Type B pancreatic cell (in vitro differentiated cells): ENCODE measurements at places on chromosomes 5 and 9.

- no peak for DNase-seq
Measured at GRCh38 chr5:171571663-171572062, 152.2 kb downstream of the FGF18 start.

- DNase-seq, result no peak
Measured at GRCh38 chr5:101160002-101160401, 256.9 kb upstream of the ST8SIA4 start.

- no peak for DNase-seq
Measured at GRCh38 chr5:115843444-115844130, 1.9 kb downstream of the AP3S1 start.

DNA sequence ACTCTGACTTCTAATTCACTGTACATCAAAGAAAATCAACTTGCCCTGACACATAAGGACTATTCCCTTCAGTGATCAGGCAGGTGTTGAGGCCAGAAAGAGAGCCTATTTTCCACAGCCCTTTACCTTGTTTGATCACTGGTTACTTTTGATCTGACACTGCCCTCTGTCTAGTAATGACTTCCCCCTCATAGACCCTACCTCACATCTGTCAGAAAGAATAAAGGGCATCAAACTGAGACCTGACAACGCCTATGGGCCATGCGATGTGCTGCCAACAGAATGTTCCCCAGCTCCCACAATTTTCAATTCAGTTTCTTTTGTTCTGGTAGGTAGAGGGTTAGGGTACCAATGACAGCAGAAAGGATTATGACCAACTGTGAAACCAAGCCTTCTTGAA, 47.7 kb downstream of the FBXL17 start:
- DNase-seq, result no peak

GRCh38 chr5:128665747-128666355, 127.8 kb upstream of the FBN2 start:
- no peak for DNase-seq

GRCh38 chr5:174409971-174410370, 314.4 kb upstream of the MSX2 start:
- no peak for DNase-seq

DNA sequence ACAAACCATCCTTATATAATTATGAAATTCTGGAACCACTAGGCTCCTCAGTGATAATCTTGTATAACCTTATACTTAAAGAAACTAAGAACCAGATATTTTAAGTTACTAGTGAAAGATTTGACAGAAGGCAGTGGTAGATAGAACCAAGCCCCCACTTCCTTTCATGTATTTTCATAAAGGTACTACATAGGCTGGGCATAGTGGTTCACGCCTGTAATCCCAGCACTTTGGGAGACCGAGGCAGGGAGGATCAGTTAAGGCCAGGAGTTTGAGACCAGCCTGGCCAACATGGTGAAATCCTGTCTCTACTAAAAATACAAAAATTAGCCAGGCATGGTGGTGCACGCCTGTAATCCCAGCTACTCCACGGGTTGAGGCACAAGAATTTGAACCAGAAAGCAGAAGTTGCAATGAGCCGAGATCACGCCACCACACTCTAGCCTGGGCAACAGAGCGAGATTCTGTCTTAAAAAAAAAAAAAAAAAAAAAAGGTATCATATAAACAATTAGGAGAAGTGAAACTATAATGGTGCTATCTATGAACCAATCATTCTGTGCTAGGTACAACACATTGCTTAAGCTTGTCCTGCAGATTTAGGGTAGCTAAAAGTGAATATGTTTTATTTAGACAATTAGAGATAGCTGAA, 27.9 kb upstream of the DTWD2 start:
- no peak for DNase-seq

DNA sequence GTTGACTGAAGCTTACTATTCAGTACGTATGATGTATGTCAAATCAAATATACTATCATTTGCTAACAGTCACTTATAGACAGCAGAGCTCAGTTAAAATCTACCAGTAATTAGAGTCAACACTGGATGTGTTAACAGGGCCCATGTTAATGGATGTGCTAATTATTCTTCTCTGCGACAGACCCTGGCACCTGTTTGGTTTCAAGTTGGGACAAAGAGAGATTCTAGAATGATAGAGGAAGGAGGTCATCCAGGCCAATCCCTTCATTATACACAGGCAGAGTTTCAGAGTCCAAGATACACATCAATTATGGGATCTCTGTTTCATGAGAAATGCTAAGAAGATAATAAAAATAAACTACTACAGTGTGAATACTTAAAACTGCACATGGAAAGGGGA, 615.0 kb downstream of the ZNF608 start:
- no peak for DNase-seq

- DNase-seq, result no peak
Measured at GRCh38 chr5:150364004-150364403, 6.5 kb downstream of the TCOF1 start.

GRCh38 chr5:42235837-42236236, 187.4 kb upstream of the GHR start:
- DNase-seq, result no peak

GRCh38 chr9:134186471-134187109, 22.2 kb upstream of the RNU6ATAC start:
- DNase-seq, result no peak

- DNase-seq, result no peak
Measured at GRCh38 chr9:93663877-93664548, 87.6 kb downstream of the PHF2 start.

DNA sequence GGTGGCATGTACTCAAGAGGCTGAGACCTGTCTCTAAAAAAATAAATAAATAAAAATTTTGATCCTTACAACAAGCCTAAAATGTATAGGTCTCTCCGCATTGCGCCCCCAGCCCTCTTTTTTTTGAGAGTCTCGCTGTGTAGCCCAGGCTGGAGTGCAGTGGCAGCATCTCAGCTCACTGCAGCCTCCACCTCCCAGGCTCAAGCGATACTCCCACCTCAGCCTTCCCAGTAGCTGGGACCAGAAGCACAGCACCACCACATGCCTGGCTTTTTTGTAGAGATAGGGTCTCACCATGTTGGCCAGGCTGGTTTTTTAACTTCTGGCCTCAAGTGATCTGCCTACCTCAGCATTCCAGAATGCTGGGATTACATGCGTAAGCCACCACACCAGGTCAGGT, 2.2 kb upstream of the GARIN3 start:
- DNase-seq, result no peak

DNA sequence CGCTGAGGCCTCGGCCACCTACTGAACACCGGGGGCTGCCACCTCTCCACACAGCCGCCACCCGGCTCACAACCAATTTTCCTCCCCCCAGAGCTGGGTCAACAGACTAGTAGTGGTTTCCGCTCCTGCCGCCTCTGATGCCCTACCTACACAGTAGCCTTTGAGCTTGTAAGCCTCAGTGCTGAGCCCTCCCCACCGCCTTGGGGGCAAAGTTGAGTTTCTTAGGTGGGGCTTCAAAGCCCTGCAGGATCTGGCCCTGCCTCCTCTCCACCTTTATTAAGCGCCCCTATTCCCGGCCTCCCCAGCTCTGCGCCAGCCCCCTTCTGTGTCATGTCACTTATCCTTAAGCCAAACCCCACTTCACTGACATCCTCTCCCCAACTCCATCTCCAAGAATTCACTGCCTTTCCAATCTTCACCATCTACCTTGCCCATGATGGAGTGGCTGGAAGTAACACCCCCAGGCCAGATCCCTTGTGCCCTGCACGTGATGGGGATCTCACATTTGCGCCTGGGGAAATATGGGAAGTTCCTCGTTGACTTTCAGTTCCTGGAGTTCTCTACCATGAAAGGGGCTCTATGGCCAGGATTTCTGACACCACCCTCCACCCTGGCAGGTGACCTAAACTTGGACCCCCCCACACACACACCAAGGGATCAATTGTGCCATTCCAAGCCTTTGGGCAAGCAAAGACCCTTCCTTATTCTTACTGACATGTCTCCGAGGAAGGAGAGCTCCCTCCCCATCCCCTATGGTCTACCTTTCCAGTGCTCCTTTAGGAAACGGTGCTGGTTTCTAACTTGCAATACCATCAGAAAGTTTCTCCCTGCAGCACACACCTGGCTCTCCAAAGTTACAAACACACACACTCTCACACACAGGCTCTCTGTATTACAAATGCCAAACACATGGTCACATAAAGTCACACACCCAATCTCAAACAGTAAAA, 2.7 kb upstream of the CNTFR start:
- no peak for DNase-seq

- DNase-seq, result no peak
Measured at GRCh38 chr5:151141535-151141934, 16.0 kb downstream of the ANXA6 start.

DNA sequence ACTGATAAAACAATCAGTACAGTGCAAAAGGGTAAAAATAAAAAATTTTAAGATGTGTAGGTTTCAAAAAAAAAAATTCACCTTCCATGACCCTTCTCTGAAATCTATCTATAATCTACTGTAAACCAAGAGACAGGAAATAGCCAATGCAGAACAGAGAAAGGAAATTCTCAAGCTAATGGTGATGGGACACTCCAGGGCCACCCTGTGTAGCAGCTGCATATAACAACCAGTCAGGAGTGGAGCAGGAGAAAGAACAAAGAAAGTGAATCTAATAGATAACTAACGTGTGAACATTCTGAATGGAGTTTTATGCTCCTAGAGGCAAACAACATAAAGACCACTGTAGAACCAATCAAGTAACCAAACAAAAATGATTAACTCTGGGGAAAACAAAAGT, 16.6 kb downstream of the SPTLC1 start:
- no peak for DNase-seq

- no peak for DNase-seq
Measured at GRCh38 chr5:6378766-6379103, 388 bp upstream of the MED10 start.

- DNase-seq, result no peak
Measured at GRCh38 chr5:143514616-143515335, 111.3 kb upstream of the NR3C1 start.

DNA sequence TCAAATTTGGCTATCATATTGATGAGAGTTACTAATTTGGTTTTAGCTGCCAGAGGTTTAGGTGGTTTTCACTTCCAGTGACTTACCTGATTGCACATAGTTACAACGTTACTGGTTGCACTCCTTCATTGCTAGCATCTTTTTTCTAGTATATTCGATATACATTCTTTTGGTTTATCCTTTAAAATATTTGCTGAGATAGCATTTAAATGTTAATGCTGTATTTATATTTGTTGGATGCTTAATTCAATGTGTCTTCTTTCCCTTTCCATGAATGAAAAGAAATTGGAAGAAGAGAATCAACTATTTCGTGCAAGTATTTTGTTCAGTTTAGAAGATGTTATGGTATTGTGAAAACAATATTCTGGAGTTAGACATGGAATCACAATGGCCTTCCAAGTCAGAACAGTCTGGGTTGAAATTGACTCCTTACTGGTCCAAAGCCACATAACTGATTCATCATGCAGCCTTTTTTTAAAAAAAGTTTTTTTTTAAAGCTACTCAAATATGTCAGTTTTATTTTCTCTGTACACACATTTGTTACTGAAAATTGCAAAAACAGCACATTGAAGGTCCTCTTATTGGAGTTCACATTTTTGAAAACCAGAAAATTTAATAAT, 2.2 kb downstream of the SPIN1 start:
- no peak for DNase-seq

DNA sequence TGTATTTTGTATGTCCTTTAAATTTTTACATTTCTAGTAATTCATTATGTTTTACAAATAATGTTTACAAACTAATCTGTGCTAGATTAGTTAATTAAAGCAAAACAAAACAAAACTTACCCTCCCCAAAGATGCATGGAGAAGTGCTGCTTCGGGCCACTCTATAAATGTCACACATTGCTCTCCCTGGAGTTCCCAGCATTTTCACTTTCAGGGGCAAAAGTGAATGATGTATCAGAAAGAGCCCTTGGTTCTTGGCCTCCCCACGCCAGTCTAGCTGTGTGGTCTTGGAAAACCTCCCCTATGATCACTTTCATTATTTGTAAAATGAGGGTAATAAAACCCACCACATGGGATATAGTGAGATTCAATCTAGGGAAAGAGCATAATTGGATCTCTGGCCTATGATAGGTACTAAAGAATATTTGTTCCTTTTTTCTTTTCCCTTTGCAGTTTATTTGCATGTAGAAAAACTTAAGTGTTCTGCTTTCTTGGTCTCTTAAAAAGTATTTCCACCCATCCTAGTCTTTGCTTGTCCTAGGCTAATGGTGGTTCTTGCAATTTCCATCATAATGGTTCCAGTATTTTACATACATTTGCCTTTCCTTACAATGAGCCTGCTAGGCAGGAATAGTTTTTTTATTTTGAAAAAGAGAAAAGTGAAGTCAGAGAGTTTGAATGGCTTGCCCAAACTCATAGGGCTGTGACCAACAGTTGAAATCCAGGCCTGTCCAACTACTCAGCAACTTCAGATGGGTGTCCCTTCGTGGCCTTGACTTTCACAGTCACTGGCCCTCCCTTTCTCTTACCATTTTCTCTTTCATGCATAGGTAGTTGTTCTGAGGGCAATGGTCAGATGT, 184.5 kb upstream of the KLF4 start:
- DNase-seq, result no peak

GRCh38 chr5:172370648-172371545, 83.4 kb downstream of the SH3PXD2B start:
- no peak for DNase-seq

DNA sequence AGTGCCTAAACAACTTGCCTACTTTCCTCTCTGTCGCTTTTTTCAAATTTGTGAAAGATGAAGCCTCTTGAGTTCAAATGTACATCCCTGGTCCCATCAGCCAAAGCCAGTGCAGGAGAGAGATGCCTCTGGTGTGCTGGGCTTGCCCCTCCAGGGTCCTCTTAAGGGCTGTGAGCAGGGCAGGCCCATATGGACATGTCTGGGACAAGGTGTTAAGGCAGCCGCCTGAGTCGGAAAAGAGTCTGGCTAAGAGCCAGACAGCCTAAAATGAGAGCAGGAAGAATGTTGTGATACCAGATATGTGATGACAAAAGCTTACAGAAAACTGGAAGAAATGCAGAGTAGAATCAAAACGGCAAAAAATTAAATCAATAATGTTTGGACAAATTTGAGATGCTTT, 72.5 kb downstream of the APTX start:
- DNase-seq, result no peak

- no peak for DNase-seq
Measured at GRCh38 chr9:114373960-114374730, 13.6 kb downstream of the AKNA start.

GRCh38 chr5:73899916-73900315, 273.9 kb downstream of the ARHGEF28 start:
- DNase-seq, result no peak

- DNase-seq, result no peak
Measured at GRCh38 chr9:93523518-93524144, 52.8 kb upstream of the PHF2 start.

- peak; percentile 82 for DNase-seq
Measured at GRCh38 chr5:133423618-133424282, 188.6 kb downstream of the FSTL4 start.

- DNase-seq, result no peak
Measured at GRCh38 chr9:97703437-97704344, 6.6 kb upstream of the XPA start.

- no peak for DNase-seq
Measured at GRCh38 chr5:157820593-157821252, 38.2 kb downstream of the CLINT1 start.

DNA sequence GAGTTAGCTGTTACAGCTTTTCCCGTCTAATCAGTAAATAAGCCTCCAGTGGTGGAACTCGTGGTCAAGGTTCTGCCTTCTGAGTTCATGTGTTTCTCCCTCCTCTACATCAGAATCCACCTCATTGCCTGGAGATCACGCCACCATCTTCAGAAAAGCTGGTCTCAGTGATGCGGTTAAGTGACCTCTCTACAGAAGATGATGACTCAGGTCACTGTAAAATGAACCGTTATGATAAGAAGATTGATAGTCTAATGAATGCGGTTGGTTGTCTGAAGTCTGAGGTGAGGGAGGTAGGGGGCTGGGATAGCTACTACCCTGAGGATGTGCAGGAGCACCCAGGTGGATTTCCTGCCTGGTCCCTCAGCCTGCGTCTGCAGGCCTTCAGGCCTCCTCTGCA, 13.3 kb downstream of the ODF2 start:
- DNase-seq, result no peak
